Urinary bladder (tissue), 4 donors: ENCODE measurements at places on chromosomes 6 and 20. TPM values are rescaled to one million over a fixed set of nuclear protein-coding genes. Genes with fewer than 3 reads are reported as not detected.

The SPAG4 gene
- polyA plus RNA-seq = 4.9 TPM

The SLC22A23 gene
- 4.9 TPM for polyA plus RNA-seq

The PIGU gene
- polyA plus RNA-seq = 19.1 TPM

The CAGE1 gene
- polyA plus RNA-seq = not detected

The BPIFA1 gene
- polyA plus RNA-seq = not detected

The PRICKLE4 gene
- 3.7 TPM for polyA plus RNA-seq

The ULBP3 gene
- 1.1 TPM for polyA plus RNA-seq

The DNAH8 gene
- 0.01 TPM for polyA plus RNA-seq

The THBS2 gene
- 22.8 TPM for polyA plus RNA-seq

The ZSCAN12 gene
- 4.7 TPM for polyA plus RNA-seq

The COL19A1 gene
- polyA plus RNA-seq = 4.6 TPM

The TP53TG5 gene
- 0.96 TPM for polyA plus RNA-seq

The F13A1 gene
- 113 TPM for polyA plus RNA-seq

The FHL5 gene
- polyA plus RNA-seq = 12.8 TPM

The CEP162 gene
- 6.9 TPM for polyA plus RNA-seq

The TSBP1 gene
- polyA plus RNA-seq = not detected

The KHDRBS2 gene
- polyA plus RNA-seq = 0.29 TPM

The SLC22A16 gene
- 0.53 TPM for polyA plus RNA-seq

The OR2J2 gene
- not detected for polyA plus RNA-seq

The ELOVL4 gene
- 3.2 TPM for polyA plus RNA-seq

The EYS gene
- polyA plus RNA-seq = not detected

The TFAP2A gene
- polyA plus RNA-seq = 1.1 TPM

The DLK2 gene
- polyA plus RNA-seq = 0.67 TPM

The RUNX2 gene
- polyA plus RNA-seq = 2.6 TPM

The GRIK2 gene
- polyA plus RNA-seq = 1.7 TPM

The DYNLT2 gene
- polyA plus RNA-seq = 1.6 TPM

The SCUBE3 gene
- 8.4 TPM for polyA plus RNA-seq

The MICB gene
- polyA plus RNA-seq = 1.6 TPM

The MMP24 gene
- polyA plus RNA-seq = 0.67 TPM

The DACT2 gene
- polyA plus RNA-seq = 0.60 TPM

The ARMC2 gene
- 2.4 TPM for polyA plus RNA-seq

The CLVS2 gene
- 0.10 TPM for polyA plus RNA-seq

The MUCL3 gene
- polyA plus RNA-seq = not detected

The TMEM239 gene
- not detected for polyA plus RNA-seq

The UNC5CL gene
- 0.87 TPM for polyA plus RNA-seq

The ZBP1 gene
- 0.46 TPM for polyA plus RNA-seq

The COL12A1 gene
- polyA plus RNA-seq = 54.8 TPM

The PDYN gene
- polyA plus RNA-seq = not detected

The GTSF1L gene
- not detected for polyA plus RNA-seq

The PGC gene
- not detected for polyA plus RNA-seq

The UBD gene
- polyA plus RNA-seq = 2.9 TPM

The SLC44A4 gene
- polyA plus RNA-seq = 4.2 TPM

The ID4 gene
- polyA plus RNA-seq = 50.2 TPM

The PRR18 gene
- not detected for polyA plus RNA-seq
